ENCODE measurements at places on chromosomes 4 and X.

DNA sequence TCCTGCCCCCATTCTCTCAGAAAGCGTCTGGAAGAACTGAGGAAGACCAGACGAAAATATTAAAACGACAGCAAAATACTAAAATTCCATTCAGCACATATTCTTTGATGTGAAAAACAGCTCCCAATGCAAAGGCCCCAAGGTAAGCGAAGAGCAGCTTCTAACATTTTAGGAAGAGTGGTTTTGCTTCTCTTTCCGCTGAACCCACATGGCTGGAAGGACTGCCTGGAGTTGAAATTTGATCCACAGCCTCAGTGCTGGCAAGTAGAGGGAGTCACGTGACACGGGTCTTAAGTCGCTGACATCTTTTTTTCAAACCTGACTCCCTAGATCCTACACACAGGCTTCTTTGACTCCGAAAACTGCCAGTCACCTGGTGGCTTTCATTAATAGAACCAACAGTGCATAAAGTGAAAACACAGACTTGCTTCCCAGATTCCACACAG is at the start of gene FAM13A:
Gene FAM13A, minus strand, starts transcription at position 233 of the 446 bp plus-strand sequence. Its CDS starts 221 bp downstream, at position 12.
- DNase-seq = no peak

GRCh38 chr4:138438608-138439007 is 196.5 kb upstream of the SLC7A11 start:
- DNase-seq = no peak

DNA sequence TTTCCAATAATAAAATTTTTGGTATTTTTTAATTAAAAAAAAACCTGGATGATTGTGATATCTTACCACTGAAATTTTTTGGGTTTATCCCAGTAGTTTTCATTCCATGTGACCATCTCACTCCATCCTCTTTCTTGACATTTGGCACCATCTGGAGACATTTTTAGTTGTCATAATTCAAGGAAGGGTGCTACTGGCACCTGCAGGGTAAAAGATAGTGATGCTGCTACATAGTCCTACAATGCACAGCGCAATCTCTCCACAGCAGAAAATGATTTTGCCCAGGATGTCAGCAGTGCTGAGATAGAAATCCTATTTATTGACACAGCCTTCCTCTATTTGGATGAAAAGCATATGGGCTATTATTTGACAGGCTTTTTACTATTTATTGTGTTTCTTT is 79.3 kb downstream of the RBPJ start:
- no peak for DNase-seq

DNA sequence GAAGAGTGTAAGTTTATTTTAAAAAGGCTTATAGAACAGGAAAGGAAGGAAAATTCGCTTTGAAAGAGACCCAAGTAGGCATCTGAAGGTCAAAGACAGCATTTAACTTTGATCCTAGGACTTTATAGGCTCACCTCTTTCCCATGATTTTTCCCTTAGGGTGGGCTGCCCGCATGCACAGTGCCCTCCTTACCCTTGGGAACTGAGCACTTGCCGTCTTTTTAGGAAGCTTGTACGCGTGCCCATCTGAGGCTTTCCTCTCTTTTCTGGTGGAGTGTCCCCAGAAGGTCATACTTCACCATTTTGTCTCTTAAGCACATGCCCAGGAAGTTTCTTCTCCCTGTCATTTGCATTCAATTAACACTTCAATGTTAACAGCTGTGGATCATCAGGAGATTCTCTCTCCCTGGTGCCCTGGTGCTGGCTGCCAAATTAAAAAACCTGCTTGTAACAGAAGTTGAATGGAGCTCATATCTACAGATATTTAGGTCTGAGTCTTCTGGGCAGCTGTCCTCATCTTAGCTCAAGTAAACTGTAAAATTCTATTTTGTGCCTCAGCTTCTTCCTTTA is 38.4 kb upstream of the IL9R start:
- no peak for DNase-seq

DNA sequence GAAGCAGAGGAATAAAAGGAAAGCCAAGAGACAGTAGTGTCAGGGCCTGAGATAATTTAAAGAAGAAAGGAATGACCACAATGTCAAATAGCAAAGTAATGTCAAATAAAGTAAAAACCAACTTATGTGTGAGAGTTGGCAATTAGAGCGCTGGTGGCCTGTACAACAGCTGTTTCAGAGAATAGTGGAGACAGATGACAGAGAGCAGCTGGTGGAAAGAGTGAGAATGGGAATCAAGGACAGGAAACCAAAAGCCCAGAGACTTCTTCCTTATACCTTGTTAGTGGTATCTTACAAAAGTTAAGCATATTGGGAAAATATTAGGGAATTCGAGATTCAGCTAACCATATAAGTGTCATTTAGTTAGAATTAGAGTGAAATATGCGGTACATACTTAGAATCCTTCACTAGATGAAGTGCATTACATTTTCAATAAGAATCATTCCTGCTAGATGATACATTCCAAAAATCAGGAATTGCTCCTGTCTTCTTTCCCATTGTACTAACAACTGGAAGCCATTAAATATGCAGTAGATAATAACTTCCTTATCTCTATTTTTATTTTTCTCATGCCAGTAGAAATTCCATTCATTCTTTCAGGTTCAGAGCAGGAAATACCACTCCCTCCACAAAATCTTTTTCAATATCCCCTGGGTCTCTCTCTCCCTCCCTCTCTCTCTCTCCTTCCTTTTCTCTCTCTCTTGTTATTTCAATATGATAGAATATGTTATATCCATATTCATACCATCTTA is 525.4 kb downstream of the CENPC start:
- DNase-seq = no peak

DNA sequence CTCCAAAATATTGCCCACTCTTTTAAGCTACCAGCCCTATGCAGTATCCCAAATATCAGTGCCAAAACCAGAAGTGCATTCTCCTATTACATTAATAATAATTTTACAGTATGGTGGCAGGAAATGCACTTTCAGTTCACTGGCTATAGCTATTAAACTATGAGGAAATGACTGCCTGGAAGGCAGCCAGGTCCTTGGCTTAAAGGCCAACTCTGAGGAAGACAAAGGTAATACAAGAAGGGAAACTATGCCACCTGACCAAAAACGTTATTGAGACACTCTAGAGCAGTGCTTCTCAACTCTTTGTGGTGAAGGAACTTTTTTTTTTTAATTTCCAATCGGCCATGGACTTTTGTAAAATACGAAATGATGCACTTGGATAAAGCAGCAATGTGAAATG is 133.6 kb upstream of the VAMP7 start:
- no peak for DNase-seq

GRCh38 chr4:76896614-76897535 is 1.1 kb downstream of the SOWAHB start:
- no peak for DNase-seq

DNA sequence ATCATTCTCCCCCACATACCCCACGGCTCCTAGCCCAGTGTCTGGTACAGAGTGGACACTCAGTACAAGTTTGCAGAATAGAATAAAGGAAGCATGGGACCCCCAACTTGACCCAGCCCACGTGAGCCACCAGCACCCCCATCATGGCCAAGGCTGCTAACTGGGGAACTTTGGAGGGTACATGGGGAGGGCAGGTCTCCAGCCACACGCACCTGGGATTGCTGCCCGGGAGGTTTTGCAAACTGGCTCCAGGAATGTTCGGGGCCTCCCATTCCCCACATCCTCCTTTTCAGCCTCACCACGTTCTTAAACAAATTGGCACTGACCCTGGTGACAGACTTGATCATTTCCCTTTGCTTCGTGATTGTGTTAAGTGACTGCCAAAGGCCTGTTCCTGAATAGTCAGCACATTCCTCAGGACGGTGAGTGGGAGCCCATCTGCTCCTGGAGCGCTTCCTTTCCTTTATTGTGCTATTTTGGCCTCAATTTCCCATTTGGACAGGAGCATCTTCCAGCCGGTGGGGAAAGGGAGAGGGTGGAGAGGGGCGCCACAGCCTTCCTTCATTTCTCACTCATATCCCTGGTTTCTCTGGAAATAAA is 18.7 kb upstream of the XPNPEP2 start:
- DNase-seq = no peak

DNA sequence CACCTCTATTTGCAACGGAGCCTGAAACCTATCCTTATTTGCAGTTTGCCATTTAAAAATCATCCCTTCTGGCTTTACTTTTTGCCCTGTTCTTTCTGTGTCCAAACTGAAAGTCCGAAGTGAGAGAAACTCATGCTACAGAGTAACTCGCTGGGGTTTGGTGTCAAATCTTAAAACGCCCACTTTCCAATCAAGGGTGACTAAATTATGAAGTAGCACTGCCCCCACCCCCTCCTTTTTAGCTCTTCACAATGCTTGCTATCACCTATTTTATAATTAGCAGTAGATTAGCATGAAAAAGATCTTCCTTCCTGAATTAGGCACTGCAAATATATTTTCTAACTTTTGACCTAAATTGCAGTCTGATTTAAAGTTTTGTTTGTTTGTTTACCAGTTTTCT is 52.5 kb downstream of the VGLL1 start:
- no peak for DNase-seq

GRCh38 chr4:181420950-181421349 is 822.3 kb upstream of the TENM3 start:
- DNase-seq = no peak

DNA sequence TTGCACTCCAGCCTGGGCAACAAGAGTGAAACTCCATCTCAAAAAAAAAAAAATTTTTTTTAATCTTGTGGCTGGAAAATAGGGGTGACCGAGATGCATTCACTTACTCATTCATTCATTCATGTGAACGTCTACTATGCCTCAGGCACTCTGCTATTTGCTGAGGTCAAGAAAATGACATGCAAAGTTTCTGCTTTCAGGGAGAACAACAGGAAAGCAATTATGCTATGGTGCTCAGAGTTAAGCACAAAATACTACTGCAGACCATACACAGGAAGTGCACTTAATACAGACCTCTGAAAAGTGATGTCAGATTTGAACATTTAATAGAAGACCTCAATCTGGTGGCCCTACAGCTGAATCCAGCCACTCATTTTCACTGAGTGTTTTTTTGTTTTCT is 59.6 kb upstream of the DUSP21 start:
- DNase-seq = no peak
